ENCODE measurements at places on chromosomes 6 and 20. TPM values are rescaled to one million over a fixed set of nuclear protein-coding genes. Genes with fewer than 3 reads are reported as not detected.

Gene CFAP61
- total RNA-seq = 0.80 TPM

Gene ELOVL4
- total RNA-seq = 111 TPM

Gene PDYN
- not detected for total RNA-seq

Gene BPIFB4
- not detected for total RNA-seq

Gene OOEP
- total RNA-seq = not detected

Gene CCDC170
- total RNA-seq = 0.89 TPM

Gene MDFI
- 51.8 TPM for total RNA-seq

Gene LINC00237
- not detected for total RNA-seq

Gene KCNG1
- 0.85 TPM for total RNA-seq

Gene ANGPT4
- total RNA-seq = 0.72 TPM

Gene GNAS-AS1
- not detected for total RNA-seq

Gene TMEM30A
- 38.6 TPM for total RNA-seq

Gene ADTRP
- total RNA-seq = 19.6 TPM

Gene AMD1
- total RNA-seq = 70.2 TPM

Gene TRIM26
- total RNA-seq = 68.5 TPM

Gene GABRR1
- not detected for total RNA-seq

Gene ENPP1
- 2.9 TPM for total RNA-seq

Gene AKAP12
- 20.1 TPM for total RNA-seq

Gene SLC17A4
- not detected for total RNA-seq

Gene JPH2
- total RNA-seq = 4.3 TPM

Gene TAAR1
- total RNA-seq = not detected

Gene IMPG1
- not detected for total RNA-seq

Gene BPI
- total RNA-seq = not detected

Gene SRMS
- not detected for total RNA-seq

Gene TPX2
- total RNA-seq = 4.4 TPM

Gene C6orf52
- total RNA-seq = not detected

Gene CABLES2
- 4.6 TPM for total RNA-seq

Gene ULBP1
- total RNA-seq = 0.47 TPM

Gene HRH3
- total RNA-seq = not detected

Gene ATP6V1G2
- total RNA-seq = not detected

Gene EBF4
- total RNA-seq = 12.6 TPM

Gene HMGCLL1
- 0.62 TPM for total RNA-seq
